Activated CD4-positive, alpha-beta T cell treated with anti-CD3 and anti-CD28 coated beads for 36 hours (primary cell): ENCODE measurements at places on chromosomes 1 and 21. TPM values are rescaled to one million over a fixed set of nuclear protein-coding genes. Genes with fewer than 3 reads are reported as not detected.

Gene EFNA1
- total RNA-seq = 1.1 TPM

Gene DYRK3
- total RNA-seq = 8.7 TPM

Gene CFAP126
- not detected for total RNA-seq

DNA sequence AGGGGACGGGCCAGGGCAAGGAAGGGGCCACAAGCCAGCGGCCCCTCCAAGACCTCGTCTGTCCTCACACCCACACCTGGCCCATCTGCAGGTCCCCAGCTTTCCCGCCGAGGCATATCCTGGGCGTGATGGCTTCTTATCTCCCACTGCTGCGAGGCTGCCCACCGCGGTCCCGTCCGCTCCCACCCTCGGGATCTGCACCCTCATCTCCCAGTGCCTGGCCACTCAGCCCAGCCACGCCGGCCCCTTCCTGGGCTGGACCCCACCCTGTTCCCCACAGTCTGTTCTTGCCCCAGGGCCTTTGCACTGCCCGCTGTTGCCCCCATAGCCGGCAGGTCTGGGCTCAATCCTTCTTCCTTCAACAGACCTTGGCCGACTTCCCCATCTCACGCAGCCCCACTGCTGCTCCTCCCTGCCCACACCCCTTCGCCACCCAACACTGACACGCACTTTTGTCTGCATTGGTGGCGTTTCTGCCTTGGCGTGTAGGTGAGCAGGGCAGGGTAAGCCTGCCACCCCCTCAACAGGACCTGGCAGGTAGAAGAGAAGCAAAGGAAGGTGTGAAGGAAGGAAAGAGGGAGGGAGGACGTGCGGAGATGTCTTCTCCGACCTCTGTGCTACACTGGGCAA lies 4.4 kb upstream of the TTC34 start:
- H3K36me3 ChIP-seq = no peaks in the 10 kb centered on the region
- DNase-seq = no peak
- H3K27ac ChIP-seq = no peak overlapping the region
- no peaks in the 10 kb centered on the region for H3K27me3 ChIP-seq
- no peaks in the 10 kb centered on the region for H3K4me1 ChIP-seq
- H3K4me3 ChIP-seq = no peak overlapping the region

GRCh38 chr1:167333124-167333523 lies 112.4 kb downstream of the POU2F1 start:
- H3K4me1 ChIP-seq = peaks cover 37% of the 10 kb centered on the region
- H3K27ac ChIP-seq = no peak overlapping the region
- H3K36me3 ChIP-seq = peaks cover 32% of the 10 kb centered on the region
- no peak overlapping the region for H3K4me3 ChIP-seq

- H3K4me3 ChIP-seq = no peak overlapping the region
- no peak overlapping the region for H3K27ac ChIP-seq
- H3K4me1 ChIP-seq = peaks cover 38% of the 10 kb centered on the region
- DNase-seq = no peak
These were observed 6.7 kb downstream of the COQ8A start for GRCh38 chr1:226946841-226947240.

DNA sequence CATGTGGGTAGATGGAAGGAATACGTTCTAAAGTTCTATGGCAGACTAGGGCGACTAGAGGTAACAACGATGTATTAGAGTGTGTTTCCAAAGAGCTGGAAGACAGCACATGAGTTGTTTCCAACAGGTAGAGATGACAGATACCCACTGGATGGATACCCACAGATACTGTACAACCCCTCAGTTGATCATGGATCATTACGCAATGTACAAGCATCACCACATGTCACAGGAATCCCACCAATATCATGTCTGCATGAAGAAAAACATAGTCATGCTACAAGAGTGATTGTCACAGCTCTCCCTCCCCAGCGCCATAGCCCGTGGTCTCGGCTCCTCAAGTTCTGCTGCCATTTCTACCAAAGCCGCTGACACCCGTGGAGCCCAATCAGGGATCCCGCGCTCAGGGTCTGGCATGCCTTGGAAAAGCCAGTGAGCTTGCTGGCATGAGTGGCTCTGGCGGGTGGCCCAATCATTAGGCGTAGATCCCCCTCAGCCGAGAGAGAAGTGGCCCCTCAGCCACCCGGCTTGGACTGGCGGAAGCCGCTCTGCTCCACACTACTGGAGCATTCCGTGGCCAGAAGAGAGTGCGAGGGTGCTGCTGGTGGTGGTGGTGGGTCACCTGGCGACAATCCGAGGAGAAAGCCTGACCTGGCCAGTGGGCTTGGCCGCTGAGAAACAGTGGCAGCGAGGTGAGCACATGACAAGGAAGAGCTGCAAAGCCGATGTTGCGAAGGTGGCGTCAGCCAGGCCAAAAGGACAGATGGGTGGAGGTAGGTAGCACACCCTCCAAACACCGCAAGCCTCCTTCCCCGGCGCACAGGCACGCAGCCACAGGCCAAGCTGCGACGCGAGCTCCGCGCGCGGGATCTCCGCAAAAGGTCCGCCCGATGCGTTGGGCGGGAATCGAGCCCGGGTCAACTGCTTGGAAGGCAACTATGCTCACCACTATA lies 65.7 kb upstream of the FCGR2A start:
- H3K4me1 ChIP-seq = peaks cover 10% of the 10 kb centered on the region
- DNase-seq = peak; percentile 55
- H3K36me3 ChIP-seq = peaks cover 2% of the 10 kb centered on the region
- peaks cover 27% of the 10 kb centered on the region for H3K27me3 ChIP-seq
- H3K27ac ChIP-seq = peak overlapping the region; percentile 67

DNA sequence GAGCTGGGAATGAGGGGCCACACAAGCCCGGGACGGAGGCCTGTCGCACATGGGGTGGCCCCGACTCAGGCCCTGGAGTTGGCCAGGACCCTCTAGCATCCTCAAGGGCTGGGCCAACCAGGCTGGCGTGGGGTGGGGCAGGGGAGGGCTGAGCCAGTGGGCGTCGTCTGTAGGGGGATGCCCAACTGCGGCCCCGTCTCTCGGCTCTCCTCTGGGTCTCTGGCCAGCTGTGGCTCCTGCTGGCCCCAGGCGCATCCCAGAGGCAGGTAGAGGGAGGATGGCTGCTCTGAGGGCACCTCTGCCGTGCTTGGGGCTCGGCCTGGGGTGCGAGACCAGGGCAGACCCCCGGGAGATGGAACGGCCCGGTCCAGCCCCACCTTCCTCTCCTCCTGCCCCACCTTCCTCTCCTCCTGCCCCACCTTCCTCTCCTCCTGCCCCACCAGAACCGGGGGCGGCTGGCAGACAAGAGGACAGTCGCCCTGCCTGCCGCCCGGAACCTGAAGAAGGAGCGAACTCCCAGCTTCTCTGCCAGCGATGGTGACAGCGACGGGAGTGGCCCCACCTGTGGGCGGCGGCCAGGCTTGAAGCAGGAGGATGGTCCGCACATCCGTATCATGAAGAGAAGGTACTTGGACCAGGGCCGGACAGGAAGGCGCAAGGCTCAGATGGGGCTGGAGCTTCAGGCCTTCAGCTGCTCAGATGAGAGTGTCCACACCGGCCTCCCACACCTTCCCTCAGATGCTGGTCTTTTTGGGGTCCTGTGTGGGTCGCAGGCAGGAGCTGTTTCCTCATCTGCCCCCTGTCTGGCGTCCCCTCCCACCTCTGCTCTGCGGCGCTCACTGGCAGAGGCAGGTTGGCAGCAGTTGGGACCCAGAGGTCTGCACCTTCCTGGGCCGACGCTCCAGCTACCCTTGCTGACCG lies 6.2 kb downstream of the SAMD11 start:
- DNase-seq = no peak
- H3K36me3 ChIP-seq = no peaks in the 10 kb centered on the region
- H3K27ac ChIP-seq = no peak overlapping the region
- peaks cover 29% of the 10 kb centered on the region for H3K27me3 ChIP-seq

DNA sequence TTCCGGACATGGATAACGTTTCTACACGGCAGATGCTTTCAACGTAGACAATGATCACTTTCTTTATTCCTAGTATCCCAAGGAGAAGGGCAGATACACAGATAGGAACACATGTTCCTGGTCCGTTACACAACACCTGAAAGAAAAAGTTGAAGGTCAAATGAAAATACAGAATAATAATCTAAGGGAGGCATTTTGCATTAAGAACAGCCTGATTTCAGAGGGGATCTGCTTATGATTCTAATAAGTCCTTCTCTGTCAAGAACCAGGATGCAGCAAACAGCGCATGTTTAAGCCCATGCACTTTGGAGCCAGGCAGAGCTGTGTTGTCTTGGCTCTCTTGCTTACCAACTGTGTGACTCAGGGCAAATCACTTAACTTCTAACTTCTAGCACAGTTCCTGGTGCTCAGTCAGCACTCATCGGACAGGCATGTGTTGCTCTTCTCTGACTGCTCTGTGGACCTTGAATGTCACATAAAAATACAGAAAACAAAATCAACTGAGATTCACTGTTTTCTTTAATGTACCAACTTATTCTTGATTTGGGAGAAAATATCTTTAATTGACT lies 56.3 kb upstream of the CNN3 start:
- no peak overlapping the region for H3K4me3 ChIP-seq
- peaks cover 7% of the 10 kb centered on the region for H3K4me1 ChIP-seq
- H3K27ac ChIP-seq = no peak overlapping the region
- no peaks in the 10 kb centered on the region for H3K27me3 ChIP-seq
